ENCODE measurements at places on chromosomes 3 and 15. TPM values are rescaled to one million over a fixed set of nuclear protein-coding genes. Genes with fewer than 3 reads are reported as not detected.

DNA sequence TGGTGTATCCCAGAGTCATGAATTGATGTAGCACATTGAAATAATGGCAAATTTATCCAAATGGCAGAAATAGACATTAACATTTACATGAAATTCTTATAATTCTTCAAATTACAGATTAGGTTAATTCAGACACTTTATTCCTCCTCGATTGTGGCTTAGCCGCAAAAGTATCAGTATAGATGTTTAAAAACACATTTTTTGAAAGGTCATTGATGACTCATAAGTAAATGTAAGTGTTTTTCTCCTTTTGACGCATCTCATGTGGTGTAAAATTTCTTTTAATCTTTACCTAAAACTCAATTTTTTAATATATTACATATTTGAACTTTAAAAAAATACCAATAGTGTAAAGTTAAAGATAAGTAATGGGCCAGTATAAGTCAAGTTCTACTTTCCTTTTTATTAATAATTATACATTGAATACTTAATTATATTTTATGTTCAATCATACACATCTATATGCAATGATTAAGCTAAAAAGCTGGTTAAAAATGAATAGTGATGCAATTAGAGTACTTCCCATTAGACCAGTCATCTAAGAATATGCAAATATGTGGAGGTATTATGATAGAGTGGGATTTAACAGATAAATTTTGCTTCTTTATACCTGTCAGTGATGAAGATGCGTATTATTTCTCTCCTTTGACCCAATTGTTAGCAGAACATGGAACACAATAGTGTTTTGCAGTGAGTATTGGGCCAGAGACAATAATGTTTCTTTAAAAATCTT, 678.1 kb upstream of the DPPA4 start:
- DNase-seq = no peak

DNA sequence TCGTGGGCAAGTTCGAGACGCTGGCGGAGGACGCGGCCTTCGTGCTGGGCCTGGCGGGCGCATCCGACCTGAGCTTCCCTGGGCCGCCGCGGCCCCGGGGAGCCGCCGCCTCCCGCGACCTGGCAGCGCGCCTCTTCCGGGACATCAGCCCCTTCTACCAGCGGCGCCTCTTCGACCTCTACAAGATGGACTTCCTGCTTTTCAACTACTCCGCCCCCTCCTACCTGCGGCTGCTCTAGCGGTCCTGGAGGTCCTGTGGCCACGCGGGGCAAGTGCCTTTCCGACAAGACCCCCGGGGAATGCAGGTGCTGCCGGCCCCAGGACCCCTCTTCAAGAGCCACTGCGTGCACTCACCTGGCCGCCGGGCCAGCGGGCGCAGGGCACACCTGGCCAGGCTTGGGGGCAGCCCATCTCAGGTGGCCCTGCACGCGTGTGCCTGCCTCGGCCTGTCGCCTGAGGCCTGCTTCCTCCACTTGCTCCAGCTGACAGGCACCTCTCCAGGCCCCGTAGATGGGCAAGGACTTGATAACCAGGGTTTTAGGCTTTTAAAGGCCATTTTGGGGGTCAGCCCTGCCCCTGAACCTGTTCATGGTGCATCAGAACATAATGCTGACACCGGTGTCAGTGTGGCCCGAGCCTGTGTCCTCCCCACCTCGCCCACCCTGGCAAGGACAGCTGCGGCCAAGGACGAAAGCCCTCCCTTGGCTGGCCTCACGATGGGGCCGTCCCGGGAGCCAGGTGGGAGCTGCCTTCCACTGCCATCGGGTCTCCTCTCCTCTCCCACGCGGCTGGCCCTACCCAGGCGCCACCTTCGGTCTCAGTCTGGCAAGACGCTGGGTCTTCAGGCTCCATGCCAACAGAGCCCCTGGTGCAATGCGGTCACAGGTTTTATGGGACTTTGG, 16.1 kb downstream of the C3orf22 start:
- peak; percentile 27 for DNase-seq

GRCh38 chr3:194300382-194300758, 50.8 kb downstream of the CPN2 start:
- DNase-seq = peak; percentile 80

Gene DNAH12
- 0.02 TPM for total RNA-seq

Gene MYLK
- total RNA-seq = 9.5 TPM

Gene RMDN3
- total RNA-seq = 17.9 TPM

Gene GOLGA8G
- total RNA-seq = not detected
